ENCODE measurements at places on chromosomes 5 and 9.

DNA sequence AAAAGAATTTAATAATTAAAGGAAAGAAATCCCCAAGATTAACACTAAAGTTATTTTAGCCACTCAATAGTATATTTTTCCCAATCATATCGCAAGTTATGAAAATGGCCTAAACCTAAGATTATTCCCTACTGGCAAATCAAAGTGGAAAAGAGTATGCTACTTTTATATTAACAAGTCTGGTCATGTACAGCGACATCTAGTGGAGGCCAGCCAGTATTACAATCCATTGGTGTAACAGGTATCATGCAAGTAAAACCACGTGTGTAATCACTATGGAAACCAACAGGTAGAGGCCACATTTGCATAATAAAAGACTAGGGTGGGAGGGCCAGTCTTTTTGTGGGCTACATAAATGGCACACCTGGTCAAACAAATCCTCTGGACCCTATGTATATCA is 976.4 kb upstream of the CDH9 start:
- peak; percentile 79 for DNase-seq

DNA sequence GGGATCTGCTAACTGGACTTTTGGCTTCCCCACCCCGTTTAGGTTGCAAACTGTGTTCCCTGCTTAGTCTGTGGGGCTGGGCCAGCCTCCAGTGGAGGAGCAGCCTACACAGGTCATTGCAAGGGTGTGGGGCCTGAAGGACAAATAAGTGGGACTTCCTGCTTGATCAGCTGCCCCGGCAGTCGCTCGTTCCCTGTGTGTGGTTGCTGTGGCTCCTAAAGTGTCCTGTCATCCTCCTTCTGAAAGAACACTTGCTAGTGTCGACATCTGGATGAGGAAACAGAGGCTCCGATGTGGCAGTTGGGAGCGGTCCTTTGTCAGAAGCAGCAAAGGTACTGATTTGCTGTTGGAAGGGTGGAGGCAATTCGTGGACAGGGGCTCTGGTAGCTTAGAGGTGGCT is 88.9 kb upstream of the TBCA start:
- DNase-seq: no peak

GRCh38 chr5:90967851-90968250 is 409.3 kb downstream of the ADGRV1 start:
- no peak for DNase-seq

GRCh38 chr5:18653216-18653752 is 1019.0 kb downstream of the TAF11L14 start:
- no peak for DNase-seq

GRCh38 chr9:11758016-11758415 is 935.2 kb upstream of the TYRP1 start:
- DNase-seq: no peak

GRCh38 chr9:18989865-18990264 is 43.1 kb downstream of the SAXO1 start:
- no peak for DNase-seq

DNA sequence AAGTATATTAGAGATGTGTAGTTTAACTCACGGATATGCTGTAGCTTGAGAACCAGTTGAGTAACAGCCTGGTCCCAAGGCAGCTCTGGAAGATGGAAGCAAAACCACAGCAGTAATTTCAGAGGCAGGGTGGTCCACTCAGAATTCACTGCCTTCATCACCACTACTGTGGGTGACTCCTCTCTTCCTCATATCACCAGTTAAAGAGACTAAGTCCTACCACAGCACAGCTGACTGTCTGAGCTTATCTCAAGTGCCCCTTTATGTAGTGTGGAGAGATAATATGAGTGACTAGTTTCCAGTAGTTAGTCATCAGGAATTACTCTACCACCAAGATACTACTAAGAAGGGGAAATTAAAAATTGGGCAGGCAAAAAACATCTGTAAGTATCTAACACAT is 1571.2 kb upstream of the C9orf72 start:
- no peak for DNase-seq

- peak; percentile 53 for DNase-seq
Observed at GRCh38 chr5:75524071-75524470, 12.4 kb downstream of the POLK start.

DNA sequence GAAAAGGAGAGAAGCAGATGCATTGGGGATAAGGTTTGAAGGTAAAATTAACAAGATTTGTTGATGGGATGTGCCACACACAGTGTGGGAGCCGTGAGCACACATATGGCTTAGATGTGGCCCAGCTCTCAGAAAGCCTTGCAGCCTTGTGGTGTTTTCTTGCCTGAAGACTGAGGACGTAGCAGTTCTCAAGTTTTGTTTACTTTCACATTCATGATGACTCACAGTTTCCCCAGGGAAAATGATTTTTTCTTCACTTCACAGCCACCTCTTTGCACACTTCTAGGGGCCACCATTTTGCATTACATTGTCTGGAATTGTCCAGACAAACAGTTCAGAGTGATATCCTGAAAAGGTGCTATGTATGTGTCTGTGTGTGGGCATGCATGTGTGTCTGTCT is 126.2 kb downstream of the BASP1 start:
- no peak for DNase-seq

- DNase-seq: no peak
Observed at GRCh38 chr9:133154097-133154989, 9.4 kb downstream of the GBGT1 start.

DNA sequence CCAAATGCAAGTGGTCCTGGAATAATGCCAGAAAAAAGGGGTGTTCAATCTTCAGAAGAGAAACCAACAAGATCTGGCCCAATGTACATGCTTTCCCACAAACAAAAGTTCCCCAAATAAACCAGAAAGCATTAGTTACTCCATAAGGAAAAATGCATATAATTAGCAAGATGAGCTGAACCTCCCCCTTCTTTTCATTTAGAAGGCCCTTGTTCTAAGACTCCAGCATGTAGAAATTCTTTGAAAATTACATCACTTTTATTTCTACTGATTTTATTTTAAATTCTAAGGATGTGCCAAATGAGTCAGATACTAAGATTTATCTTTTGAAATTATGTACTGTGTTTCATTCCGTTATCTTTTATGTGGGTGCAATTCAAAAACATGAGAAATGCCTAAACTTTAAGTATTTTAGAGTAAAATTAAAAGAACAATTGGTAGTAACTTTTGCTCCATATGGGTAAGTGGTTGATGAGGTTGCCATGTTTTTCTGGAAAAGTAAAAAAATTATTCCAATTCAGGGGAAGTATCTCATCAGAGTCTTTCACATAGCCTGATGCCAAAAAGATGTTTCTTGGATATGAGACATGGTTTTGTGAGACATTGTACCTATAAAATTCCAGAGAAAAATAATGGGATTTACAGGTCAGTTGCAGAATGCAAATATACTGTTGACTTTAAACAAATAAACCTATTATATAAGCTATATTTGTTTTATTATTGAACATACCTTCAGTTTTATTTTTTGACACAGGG is 106.5 kb upstream of the CCDC112 start:
- no peak for DNase-seq

GRCh38 chr5:90233476-90233875 is 176.1 kb downstream of the CETN3 start:
- DNase-seq: no peak

DNA sequence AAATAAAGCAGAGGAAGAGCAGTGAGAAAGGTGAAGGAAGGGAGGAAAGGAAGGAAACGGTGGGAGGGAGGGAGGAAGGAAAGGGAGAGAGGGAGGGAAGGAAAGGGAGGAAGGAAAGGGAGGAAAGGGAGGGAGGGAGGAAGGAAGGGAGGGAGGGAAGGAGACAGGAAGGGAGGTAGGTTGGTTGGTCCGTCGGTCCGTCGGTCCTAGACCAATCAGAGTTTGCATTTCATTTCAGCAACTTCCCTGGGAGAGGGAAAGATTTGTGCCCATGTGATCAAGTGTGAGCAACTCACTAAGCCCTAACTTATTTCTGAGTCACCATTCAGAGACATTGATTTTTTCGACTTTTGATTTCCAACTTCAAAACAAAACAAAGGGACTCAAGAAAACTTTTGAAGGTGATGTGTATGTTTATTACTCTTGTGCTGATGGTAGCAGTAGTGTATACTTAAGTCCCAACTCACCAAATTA is 18.8 kb downstream of the NANS start:
- DNase-seq: no peak

GRCh38 chr9:13128266-13128860 is 151.1 kb downstream of the MPDZ start:
- no peak for DNase-seq

DNA sequence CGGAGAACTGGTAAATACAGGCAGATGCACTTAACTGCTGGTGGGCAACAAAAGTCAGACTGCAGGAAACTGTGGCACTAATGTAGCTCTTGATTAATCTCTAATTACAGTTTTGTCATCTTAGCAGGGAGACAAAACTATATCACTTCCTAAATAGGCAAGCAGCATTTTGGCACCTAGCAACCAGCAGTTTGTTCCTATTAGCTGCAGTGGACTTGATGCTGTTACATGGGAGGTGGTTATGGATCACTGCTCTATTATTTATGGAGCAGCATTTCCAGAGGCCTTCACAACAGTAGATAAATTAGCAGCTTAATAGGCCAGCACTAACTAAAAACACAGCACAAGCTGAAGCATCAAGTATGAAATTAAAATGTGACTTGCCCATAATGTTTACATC is 518.3 kb upstream of the ITGA1 start:
- no peak for DNase-seq

DNA sequence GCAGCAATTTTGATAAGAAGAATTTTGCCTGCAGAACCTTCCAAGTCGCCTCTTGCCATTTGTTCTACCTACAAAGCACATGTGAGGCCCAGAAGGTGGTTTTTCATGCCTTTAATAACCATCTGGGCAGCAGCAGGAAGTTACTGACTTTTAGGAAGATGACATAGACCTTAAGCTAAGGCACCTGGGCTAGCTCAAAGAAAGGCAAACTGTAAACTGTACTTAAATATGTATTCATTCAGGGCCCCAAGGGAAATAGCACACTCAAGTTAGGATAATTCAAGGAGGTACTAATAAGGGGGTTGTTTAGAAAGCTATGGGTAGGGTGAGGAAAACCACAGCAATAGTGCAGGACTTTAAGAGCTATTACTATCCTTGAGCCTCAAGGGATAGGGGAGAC is 57.3 kb upstream of the HSPB3 start:
- no peak for DNase-seq

GRCh38 chr9:2072752-2073405 is 57.7 kb downstream of the SMARCA2 start:
- no peak for DNase-seq

DNA sequence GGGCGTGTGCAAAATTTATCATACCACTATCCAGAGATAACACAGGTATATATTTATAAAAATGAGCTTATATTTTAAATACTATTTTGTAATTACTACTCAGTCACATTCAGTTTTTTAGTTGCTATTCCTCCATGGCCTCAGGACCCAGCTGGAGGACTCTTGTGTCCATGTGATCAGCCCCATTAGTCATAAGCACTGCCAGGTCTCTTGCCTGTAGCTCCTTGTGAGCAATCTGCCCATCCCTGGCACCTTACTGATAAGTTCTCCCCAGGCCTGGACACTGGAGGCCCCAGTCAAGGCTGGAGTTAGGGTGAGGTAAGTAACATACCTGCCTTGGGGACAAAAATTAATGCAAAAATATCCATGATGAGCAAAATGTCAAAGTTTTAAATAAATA is 29.5 kb upstream of the ADRB2 start:
- no peak for DNase-seq

GRCh38 chr5:78744951-78745534 is 96.5 kb upstream of the LHFPL2 start:
- no peak for DNase-seq

DNA sequence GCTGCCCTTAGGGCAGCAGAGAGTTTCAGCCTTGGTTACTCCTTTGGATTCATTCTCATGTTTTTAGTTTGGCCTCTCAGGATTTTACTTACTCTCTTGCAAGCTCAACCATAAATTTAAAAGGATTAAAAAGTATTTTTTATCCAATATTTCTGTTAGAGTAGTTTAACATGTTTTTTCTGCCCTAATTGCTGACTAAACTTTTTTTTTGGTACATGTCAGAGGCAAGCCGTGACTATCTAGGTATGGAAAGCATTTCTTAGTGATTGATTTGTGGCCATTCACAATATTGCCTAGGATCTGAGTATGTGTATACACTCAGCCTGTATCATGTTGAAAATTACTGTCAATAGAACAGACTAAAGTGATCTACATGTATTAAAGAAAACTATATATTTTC is 92.1 kb downstream of the MELK start:
- DNase-seq: no peak

GRCh38 chr5:141519605-141520565 is 31.0 kb downstream of the PCDHGC5 start:
- DNase-seq: peak; percentile 48

GRCh38 chr9:5920860-5921328 is 30.2 kb downstream of the MLANA start:
- DNase-seq: no peak

GRCh38 chr9:26779062-26779461 is 113.5 kb downstream of the CAAP1 start:
- no peak for DNase-seq

GRCh38 chr9:124580186-124580585 is 73.0 kb upstream of the NR5A1 start:
- DNase-seq: no peak

GRCh38 chr9:83154087-83154736 is 91.3 kb upstream of the RASEF start:
- DNase-seq: no peak

DNA sequence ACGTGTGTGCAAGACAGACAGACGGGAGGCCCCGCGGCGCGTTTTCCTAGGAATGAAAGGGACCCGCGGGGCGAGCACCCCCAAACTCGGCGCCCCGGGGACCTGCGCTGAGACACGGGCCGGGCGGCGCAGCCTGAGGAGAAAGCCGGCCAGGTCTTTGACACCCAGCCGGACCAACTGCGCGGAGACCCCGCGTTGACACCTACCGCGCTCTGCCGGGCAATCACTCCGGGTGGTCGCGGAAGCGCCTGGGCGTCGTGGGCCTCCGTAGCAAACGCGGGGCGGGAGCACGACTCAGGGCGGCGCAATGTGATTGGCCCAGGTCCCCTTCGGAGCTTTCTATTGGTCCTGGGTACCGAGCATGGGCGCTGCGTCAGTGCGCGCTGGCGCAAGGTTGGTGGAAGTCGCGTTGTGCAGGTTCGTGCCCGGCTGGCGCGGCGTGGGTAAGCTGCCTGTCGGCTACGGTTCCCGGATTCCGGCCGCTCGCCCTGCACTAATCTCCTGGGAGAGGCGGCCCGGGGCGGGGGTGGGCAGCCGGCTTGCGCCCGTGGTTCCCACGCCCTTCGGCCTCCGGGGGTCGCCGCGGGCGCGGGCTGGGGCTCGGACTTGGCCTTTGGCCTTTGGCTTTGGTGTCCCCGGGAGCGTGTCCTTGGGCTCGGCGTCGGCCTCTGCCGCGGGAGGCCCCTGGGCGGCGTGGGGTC is at the start of the genes FASTKD3 and MTRR:
Gene FASTKD3 (minus strand): TSS at position 259 of the 701 bp plus-strand sequence. CDS start 948 bp downstream, outside the sequence.
Gene MTRR (plus strand): TSS at position 376 of the 701 bp plus-strand sequence. CDS start 1,647 bp downstream, outside the sequence.
- peak; percentile 97 for DNase-seq

DNA sequence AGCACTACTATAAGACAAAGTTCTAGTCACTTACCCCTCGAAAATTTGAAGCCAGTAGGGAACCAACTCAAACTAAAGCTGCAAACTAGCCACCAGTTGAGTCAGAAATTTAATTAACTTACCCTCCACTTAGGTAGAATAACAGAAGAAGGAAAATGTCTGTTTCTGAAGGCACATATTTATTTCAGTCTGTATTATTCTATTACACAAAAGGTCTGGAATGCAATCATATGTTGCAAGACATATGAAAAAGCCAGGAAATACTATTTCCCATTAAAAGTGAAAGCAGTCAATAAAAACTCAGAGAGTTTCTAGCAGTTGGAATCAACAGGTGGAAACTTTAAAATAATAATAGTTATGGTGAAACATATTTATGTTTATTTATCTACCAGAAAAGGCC is 79.2 kb upstream of the SLCO4C1 start:
- DNase-seq: no peak

Data from Karpas-422 (cell line).